ENCODE measurements at places on chromosomes 2 and 18.

DNA sequence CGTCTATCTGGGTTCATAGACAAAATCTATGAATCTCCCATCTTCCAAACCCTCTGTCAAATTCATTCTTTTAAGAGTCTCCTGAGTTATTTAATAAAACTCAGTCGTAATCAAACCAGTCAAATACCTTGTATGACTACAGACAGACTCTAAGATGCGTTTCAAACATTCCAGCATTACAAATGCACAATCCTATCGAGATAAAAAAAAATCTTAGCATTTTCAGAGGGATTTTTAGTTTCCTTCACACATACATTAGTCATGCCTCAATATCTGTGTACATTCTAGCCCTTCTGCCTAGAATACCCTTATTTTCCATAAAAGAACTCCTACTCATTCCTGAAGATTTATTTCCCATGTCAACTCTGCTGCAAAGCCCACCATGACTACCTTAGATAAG lies 96.5 kb downstream of the CSRNP3 start:
- no peak for DNase-seq

GRCh38 chr18:72530622-72531021 lies 13.5 kb downstream of the CBLN2 start:
- DNase-seq, result no peak

DNA sequence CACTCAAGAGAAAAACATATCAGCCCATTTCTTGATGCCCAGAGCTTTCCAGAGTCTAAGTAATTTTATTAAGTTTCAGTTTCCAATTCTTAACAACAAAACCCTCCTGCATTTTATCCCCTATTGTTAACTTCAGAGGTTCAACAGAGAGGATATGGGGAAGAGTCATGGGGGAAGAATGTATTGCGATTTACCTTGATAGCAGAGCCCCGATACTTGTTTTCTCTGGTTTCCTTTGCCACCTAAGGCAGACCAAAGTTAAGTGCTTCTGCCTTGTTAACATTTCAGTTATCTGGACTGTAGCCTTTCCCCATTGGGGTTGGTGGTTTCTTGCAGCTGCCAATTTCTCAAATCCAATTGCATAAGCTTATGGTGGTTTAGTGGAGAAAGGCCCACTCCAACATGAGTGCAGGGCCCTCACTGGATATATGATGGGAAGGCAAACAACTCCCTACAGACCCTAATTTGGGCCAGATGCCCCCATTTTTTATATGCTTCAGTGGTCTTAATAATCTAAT lies 82.0 kb upstream of the ITGB6 start:
- DNase-seq, result no peak

DNA sequence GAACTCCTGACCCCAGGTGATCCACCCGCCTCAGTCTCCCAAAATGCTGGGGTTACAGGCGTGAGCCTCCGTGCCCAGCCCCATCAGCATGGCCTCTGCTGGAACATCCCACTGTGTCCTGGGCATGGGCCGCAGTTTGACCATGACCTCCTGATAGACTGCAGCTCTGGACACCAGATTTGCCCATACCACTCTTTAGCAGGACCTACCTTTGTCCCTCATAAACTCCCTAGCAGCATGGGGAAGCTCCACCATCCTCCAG lies 92.6 kb downstream of the MYCN start:
- DNase-seq, result no peak

GRCh38 chr2:20638646-20639430 lies 12.1 kb downstream of the HS1BP3 start:
- DNase-seq, result no peak
